ENCODE measurements at places on chromosomes 3 and 15. TPM values are rescaled to one million over a fixed set of nuclear protein-coding genes. Genes with fewer than 3 reads are reported as not detected.

The CYP8B1 gene
- not detected for total RNA-seq

The SOX14 gene
- total RNA-seq, result not detected

The STAB1 gene
- 135 TPM for total RNA-seq

The TP63 gene
- 5.2 TPM for total RNA-seq

The TM2D3 gene
- total RNA-seq, result 30.4 TPM

The EIF2A gene
- 79.3 TPM for total RNA-seq

The UACA gene
- 37.4 TPM for total RNA-seq

- H3K27me3 ChIP-seq, result no peaks in the 10 kb centered on the region
- H3K4me3 ChIP-seq, result no peak overlapping the region
- H3K27ac ChIP-seq, result no peak overlapping the region
- H3K36me3 ChIP-seq, result no peaks in the 10 kb centered on the region
- DNase-seq, result no peak
These were observed 33.5 kb downstream of the ALS2CL start for GRCh38 chr3:46660003-46660402.

DNA sequence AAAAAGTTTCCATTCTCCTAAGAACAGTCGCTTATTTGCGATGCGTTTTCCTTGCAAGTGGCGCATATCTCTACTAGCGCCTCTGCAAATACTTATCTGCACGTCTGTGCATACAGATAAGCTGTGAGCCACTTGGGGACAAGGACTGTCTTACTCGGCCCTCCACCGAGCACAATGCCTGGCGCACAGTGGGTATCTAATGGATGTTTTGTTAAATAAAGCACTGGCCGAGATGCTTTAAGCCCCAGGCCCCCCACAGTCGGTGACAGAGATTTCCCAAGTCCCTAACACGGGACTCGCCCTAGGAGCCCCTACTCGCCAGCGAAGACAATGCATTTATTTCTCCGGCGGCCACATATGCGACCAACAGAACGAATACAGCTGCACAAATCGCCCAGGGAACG is 503 bp downstream of the HLTF start:
- no peak for DNase-seq
- no peaks in the 10 kb centered on the region for H3K27me3 ChIP-seq
- H3K27ac ChIP-seq, result peak overlapping the region; percentile 61
- H3K36me3 ChIP-seq, result no peaks in the 10 kb centered on the region
- H3K4me3 ChIP-seq, result peak overlapping the region; percentile 90

DNA sequence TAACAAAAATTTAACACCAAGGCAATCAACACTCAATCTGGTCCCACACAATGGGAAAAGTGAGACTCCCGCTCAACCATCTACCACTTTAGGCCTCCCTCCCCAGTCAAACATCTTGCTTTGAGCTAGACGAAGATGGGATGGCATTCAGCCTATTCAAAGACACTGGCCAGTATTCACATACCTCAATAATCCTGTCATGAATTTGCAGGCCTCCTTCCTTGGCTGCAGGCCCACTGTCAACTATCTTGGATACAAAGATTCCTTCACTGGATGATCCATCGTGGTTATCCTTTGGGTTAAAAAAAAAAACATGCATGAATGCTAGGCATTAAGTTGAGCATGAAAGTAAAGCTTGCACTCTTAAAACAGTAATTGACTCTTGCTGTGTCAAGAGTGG is 22.6 kb downstream of the PDZRN3 start:
- H3K4me3 ChIP-seq, result no peak overlapping the region
- H3K27me3 ChIP-seq, result no peaks in the 10 kb centered on the region
- no peaks in the 10 kb centered on the region for H3K4me1 ChIP-seq
- H3K27ac ChIP-seq, result no peak overlapping the region

- no peak overlapping the region for H3K27ac ChIP-seq
- H3K4me1 ChIP-seq, result no peaks in the 10 kb centered on the region
- no peaks in the 10 kb centered on the region for H3K27me3 ChIP-seq
- no peak for DNase-seq
- no peaks in the 10 kb centered on the region for H3K36me3 ChIP-seq
- H3K4me3 ChIP-seq, result no peak overlapping the region
These were observed 91.8 kb upstream of the ALDH1A3 start for GRCh38 chr15:100787567-100788417.

- no peak overlapping the region for H3K4me3 ChIP-seq
- no peaks in the 10 kb centered on the region for H3K4me1 ChIP-seq
- DNase-seq, result no peak
- no peak overlapping the region for H3K27ac ChIP-seq
- no peaks in the 10 kb centered on the region for H3K36me3 ChIP-seq
These were observed 361.2 kb downstream of the DIPK2A start for GRCh38 chr3:144332868-144333267.

DNA sequence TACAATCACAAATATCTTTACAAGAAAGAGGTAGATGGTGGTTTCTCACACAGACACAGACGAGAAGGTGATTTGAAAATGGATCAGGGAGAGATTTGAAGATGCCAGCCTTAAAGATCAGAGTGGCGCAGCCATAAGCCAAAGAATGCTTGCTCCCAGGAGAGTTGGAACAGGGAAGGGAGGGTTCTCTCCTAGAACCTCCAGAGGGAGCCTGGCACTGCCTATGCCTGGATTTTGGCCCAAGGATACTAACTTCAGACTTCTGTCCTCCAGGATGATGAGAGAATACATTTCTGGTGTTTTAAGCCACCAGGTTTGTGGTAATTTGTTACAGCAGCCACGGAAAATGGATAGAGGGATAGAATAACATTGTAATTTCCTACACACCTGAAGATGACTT is 279.1 kb downstream of the FAM43A start:
- no peak overlapping the region for H3K4me3 ChIP-seq
- H3K4me1 ChIP-seq, result no peaks in the 10 kb centered on the region
- H3K27me3 ChIP-seq, result no peaks in the 10 kb centered on the region
- H3K36me3 ChIP-seq, result no peaks in the 10 kb centered on the region
- no peak overlapping the region for H3K27ac ChIP-seq

DNA sequence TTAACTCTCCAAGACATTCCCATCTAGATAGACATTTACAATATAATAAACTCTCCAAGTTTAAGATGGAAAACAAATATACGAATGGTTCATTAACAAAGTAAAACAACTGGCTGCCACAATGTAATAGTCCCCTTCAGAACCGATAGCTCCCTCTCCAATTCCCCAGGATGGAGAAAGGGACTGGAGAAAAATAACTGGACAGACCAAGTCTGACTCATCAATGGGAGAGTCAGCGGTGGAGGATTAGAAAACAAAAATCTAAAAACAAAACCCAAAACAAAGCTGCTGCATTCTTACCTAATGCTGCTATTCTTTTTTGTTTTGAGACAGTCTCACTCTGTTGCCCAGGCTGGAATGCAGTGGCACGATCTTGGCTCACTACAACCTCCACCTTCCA is 468.1 kb downstream of the SHQ1 start:
- DNase-seq, result no peak
- H3K27ac ChIP-seq, result no peak overlapping the region
- H3K36me3 ChIP-seq, result peaks cover 7% of the 10 kb centered on the region
- H3K4me1 ChIP-seq, result peaks cover 62% of the 10 kb centered on the region
- H3K4me3 ChIP-seq, result no peak overlapping the region
- no peaks in the 10 kb centered on the region for H3K27me3 ChIP-seq

All from upper lobe of left lung (tissue), 6 donors.